ENCODE measurements at places on chromosomes 6 and 20.

DNA sequence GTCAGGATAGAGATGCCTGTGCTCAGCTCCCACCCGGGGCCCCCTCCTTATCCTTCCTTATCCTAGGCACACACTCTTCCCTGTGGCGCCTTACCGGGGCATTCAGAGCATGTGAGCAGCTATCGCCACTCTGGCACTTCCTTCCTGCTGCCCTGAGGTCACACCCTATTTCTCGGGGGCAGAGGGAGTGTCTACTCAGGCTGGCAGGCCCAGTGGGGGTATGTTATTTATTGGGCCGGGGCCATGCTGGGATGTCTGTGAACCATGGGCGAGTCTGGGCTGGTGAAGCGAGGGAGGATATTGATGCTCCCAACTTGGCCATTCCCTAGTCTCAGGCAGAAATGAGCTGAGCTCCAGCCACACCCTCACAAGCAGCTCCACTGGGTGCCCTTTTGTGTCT is 3.9 kb upstream of the LY6G6D start:
- DNase-seq, result no peak

- no peak for DNase-seq
These were observed 47.0 kb downstream of the TNFAIP3 start for GRCh38 chr6:137913996-137914529.

- peak; percentile 44 for DNase-seq
These were observed 67.2 kb upstream of the RNF24 start for GRCh38 chr20:4082406-4083097.

GRCh38 chr20:59598625-59599310 is 5.6 kb upstream of the PHACTR3 start:
- peak; percentile 36 for DNase-seq

- no peak for DNase-seq
These were observed 10.9 kb upstream of the ATRN start for GRCh38 chr20:3459881-3460307.

DNA sequence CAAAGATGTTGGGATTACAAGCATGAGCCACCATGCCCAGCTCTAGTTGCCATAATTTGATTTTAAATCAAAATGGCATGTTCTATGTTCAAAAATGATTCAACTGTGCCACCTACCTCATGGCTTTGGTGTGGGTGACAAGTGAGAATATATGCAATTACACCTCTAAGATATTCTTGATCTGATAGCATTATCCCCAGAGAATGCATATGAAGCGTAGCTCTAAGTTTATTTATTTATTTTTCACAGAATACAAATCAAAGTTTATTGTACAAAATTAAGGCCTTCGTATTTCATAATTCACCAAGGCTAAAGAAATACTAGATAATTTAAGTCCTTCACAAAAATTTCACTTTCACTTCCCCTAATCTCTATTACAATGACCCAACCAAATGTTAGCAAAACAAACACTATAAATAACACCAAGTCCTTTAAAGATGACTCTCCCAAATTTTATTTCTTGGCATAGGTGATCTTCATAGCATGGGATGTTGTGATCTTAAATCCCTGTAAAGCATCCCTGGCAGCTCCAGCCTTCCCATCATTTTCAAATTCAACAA is 205.9 kb upstream of the TAB2 start:
- no peak for DNase-seq

- DNase-seq, result no peak
These were observed 51.1 kb downstream of the RCAN2 start for GRCh38 chr6:46440141-46440540.

DNA sequence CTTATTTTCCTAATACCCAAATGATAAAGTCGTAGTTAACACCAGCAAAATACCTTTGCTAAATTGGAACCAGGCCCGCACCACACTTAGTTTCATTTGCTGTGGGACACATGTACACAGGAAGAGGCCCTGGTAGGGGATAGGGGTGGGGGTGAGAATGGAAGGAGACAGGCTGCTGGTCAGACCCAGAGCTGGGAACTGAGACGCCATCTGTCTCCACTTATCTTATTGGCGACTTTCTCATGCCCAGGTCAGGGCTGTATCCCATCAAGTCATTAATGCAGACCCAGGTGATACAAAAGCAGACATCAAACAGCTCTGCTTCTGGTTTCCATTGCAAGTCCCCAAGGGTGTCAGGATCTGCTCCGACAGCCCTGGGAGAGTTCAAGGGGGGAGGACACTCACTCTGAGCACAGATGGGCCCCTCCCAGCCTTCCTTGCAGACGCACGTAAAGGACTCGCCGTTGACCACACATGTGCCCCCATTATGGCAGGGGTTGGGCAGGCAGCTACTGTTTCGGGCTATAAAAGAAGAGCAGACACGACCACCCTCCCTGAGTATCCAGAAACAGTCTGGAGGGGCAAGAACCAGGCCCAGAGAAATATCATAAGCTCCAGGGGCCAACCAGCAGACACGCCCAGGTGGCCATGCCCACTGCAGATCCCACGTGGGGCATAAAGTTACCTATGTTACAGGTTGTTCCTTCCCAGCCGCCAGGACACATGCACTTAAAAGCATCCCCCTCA is 29.2 kb downstream of the JAG1 start:
- no peak for DNase-seq

GRCh38 chr6:45215759-45216158 is 112.4 kb upstream of the RUNX2 start:
- DNase-seq, result no peak

DNA sequence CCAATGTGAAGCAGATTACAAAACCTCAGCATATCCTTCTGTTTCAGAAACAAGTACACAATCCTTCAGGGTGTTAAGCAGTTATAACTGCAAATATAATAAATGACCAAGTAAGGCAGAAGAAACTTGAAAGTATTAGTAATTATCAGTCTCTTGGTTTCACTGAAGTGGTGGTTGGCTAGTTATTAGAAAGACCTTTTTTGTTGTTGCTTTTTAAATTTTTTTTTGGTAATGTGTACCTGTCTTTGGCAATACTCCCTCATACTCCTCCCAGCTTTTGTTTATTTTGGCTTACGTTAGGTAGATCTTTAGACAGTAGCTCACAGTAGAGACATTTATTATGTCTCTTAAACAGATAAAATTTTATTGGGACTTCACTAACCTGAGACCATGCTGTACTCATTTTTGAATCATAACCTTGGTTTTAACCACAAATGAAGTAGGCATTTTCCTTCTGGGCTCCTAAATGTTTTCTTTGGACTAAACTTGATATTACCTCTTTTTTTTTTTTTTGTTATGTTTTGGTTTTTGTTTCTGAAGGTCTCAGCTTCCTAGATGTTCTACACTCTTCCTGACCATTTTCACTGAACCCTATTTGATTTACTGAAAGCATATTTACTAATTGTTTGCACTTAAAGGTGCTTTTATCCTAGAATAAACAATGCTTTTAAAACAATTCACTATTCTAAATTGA is 6.4 kb downstream of the CD2AP start:
- no peak for DNase-seq

DNA sequence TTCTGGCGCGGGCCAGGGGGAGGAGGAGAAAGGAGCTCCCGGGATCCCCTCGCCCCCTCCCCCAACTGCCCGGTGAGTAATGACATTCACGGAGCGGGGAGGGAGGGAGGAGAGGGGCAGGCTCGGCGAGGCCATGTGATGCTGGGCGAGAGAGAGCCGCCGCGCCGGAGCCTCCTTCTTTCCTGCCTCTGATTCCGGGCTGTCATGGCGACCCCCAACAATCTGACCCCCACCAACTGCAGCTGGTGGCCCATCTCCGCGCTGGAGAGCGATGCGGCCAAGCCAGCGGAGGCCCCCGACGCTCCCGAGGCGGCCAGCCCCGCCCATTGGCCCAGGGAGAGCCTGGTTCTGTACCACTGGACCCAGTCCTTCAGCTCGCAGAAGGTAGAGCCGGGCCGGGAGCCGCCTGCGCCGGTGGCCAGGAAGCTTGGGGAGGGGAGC is at the start of gene GDAP1L1:
Gene GDAP1L1 (plus strand): TSS at position 178 of the 441 bp plus-strand sequence. CDS start 27 bp downstream, at position 205.
- no peak for DNase-seq

Measured in NT2/D1 (cell line).